Left lung (tissue), 14 donors: ENCODE measurements at places on chromosomes 1 and 21. TPM values are rescaled to one million over a fixed set of nuclear protein-coding genes. Genes with fewer than 3 reads are reported as not detected.

DNA sequence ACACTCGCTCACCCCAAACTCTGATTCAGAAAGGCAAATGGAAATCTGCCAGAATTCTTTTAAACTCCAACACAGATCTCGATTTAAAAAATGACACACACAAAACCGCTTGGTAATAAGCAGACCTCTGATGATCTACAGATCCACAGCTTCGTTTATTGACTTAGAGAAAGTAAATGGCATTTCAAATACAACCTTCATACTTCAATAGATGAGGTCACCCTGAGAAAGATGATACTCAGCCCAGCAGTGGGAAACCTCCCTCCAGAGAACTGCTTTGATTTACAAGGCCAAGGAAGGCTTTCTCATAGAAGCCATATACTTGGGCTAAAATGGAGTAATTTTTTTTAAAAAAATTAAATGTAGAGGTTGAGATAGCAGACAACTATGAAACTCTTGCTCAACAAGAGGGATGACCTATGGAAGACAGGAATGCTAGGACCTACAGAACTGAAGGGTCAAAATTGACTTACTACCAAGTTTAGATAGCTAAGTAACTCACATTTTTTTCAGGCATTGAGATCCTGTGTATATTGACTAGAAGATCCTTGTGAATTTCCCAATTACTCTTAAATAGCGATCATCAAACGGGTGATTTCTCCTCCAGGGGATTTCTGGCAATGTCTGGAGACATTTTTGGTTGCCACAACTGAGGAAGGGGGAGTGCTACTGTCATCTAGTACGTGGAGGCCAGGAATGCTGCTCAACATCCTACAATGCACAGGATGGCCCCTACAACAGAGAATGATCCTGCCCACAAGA lies 143.9 kb downstream of the CLIC6 start:
- H3K27ac ChIP-seq = no peak overlapping the region
- H3K4me1 ChIP-seq = peaks cover 85% of the 10 kb centered on the region
- DNase-seq = no peak
- H3K27me3 ChIP-seq = no peaks in the 10 kb centered on the region

DNA sequence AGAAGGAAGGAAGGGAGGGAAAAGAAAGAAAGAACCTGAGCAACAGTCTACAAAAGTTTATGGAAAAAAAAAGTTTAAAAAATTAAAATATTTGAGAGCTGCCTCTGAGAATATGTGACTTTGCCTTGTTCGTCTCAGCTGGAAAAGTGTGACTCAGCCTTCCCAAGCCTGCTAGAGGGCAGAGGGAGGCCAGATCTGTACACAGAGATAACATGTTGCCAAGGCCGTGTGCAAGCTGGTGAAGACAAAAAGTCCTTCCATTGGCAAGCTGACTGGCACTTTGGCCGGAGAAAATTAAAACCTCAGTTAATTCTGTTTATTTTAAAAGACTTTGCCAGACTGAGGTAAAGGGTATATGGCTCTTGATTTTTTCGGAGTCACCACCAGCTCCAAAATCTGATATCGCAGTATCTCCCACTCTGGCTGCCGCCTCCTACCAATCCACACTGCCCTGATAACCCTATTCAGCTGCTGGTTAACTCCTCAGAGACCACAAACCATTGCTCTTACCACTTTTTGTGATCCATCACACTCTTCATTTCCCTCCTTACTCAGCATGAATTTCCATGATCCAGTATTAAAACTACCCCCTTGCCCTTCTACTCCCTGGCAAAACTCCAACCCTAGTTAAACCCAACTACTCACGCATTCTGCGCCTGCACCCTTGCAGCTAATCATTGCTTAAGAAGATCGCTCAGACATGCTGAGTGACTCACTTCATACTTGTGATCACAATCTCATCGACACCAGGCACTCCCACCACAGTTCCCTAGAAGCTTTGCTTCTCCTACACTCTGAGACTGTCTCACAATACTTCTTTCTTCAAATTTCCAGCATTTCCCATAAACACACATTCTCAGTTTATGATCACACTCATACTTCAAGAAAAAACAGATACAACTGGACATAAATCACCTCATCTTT lies 5.7 kb upstream of the PPP1R15B start:
- DNase-seq = peak; percentile 44
- H3K27me3 ChIP-seq = no peaks in the 10 kb centered on the region
- peaks cover 4% of the 10 kb centered on the region for H3K4me1 ChIP-seq

GRCh38 chr1:175933801-175934200 lies 190.4 kb upstream of the TNR start:
- no peaks in the 10 kb centered on the region for H3K4me1 ChIP-seq
- no peak overlapping the region for H3K27ac ChIP-seq
- no peak for DNase-seq
- no peaks in the 10 kb centered on the region for H3K27me3 ChIP-seq
- H3K4me3 ChIP-seq = no peak overlapping the region

DNA sequence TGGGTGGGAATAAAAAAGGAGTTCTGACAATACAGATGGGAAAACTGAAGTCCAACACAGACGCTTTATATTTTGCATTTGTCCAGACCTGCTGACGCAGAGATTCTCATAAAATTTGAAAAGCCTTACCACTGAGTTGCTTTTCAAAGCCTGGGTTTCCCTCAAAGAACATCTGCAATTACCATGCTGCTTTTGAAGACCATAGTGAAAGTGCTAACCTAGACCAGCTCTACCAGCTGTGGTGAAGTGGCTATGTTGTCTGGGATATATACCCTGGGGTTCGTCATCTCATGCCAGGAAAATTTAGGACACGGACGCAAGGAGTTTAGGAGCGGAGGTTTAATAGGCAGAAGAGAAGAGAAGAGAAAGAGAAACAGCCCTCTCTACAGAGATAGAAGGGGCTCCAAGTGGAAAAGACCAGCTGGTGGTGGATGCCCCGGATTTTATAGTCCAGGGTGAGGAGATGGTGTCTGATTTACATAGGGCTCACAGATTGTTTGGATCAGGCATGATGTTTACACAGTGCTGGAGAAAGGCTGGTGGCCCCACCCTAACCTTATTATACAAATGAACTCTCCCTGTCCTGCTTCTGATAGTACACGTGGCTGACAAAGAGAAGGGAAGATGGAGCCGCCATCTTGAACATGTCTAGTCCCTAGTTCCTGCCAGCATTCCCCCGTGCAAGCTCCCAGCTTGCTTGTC lies 73.8 kb downstream of the AK4 start:
- H3K27ac ChIP-seq = no peak overlapping the region
- no peaks in the 10 kb centered on the region for H3K27me3 ChIP-seq
- no peak overlapping the region for H3K4me3 ChIP-seq
- H3K4me1 ChIP-seq = no peaks in the 10 kb centered on the region
- DNase-seq = no peak
- no peaks in the 10 kb centered on the region for H3K36me3 ChIP-seq

GRCh38 chr1:40817791-40818263 lies 34.2 kb downstream of the KCNQ4 start:
- no peak for DNase-seq
- H3K27me3 ChIP-seq = peaks cover 29% of the 10 kb centered on the region
- H3K4me1 ChIP-seq = no peaks in the 10 kb centered on the region

GRCh38 chr21:44903050-44903685 lies 17.5 kb downstream of the ITGB2 start:
- peak overlapping the region; percentile 69 for H3K27ac ChIP-seq
- H3K36me3 ChIP-seq = no peaks in the 10 kb centered on the region
- no peak for DNase-seq
- H3K4me3 ChIP-seq = no peak overlapping the region
- no peaks in the 10 kb centered on the region for H3K27me3 ChIP-seq

Gene EBNA1BP2
- polyA plus RNA-seq = 48.2 TPM

Gene GBP7
- polyA plus RNA-seq = 0.23 TPM

Gene PM20D1
- polyA plus RNA-seq = 0.41 TPM

Gene OR2G3
- polyA plus RNA-seq = not detected
